ENCODE measurements at places on chromosomes 16 and 17.

DNA sequence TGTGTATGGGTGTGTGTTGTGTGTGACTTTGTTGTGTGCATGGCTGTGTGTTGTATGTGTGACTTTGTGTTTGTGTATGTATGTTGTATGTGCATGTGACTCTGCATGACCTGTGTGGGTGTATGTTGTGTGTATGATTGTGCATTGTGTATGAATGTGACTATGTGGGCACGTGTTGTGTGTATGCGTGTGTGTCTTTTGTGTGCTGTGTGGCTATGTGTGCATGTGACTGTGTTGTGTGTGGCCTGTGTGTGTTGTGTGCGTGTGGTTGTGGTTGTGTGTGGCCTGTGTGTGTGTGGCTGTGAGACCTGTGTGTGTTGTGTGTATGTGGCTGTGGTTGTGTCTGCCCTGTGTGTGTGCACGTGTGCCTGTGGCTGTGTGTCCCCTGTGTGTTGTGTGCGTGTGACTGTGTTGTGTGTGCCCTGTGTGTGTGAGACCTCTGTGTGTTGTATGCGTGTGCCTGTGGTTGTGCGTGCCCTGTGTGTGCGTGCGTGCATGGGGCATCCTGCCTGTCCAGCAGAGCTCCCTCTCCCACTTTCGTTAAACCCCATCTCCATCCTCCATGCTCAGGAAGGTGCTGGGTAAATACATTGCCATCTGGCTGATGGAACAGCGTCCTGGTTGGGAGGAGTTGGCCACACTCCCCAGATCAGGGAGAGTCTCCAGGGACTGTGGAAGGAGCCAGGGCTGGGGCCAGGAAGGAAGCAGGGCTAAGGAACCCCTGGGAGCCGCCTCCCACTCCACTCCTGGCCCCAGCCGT is 90.1 kb upstream of the GSE1 start:
- no peak for DNase-seq

DNA sequence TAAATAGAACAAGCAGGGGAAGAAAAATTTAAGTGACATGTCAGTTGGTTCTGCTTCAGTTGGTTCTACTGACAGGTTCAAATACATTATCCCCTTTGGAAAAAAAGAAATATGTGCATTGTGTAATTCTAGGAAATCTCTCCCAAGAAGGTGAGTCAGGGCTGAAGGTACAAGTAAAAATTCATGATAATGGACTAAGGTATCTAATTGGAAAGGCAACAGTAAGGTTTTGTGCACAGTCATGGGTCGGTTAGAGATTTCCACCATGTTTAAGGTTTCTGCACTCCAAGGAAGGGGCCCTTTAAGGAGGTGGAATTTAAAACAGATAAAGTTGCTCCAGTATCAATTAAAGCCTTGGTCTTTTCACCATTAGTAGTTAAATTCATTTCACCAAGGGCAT is 17.9 kb upstream of the B4GALNT2 start:
- no peak for DNase-seq

- DNase-seq, result no peak
These were observed 50.6 kb downstream of the PLD6 start for GRCh38 chr17:17155568-17155967.

- DNase-seq, result no peak
These were observed 3.0 kb upstream of the ACTG1 start for GRCh38 chr17:81515530-81516041.

DNA sequence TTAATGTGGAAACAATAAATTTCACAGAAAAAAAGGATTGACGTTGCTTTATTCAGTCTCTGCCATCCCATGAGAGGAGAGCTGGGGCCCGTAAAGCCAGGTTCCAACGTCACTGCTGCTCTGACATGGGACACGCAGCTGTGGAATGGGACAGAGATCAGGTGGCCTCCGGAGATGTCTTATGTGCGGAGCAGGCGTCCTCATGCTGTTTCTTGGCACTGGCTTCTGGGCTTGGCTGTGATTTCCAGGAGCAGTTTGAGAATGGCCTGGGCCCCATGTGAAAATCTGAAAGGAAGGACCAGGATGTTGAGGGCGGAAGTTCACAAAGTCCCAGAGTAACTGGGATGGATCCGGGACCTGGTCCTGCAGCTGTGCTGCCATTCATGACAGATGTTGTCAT is 32.4 kb downstream of the NDEL1 start:
- no peak for DNase-seq

Data from CD4-positive, alpha-beta T cell treated with Interleukin-2 at 100 ng/mL for 4 hours (primary cell).